CD4-positive, alpha-beta T cell treated with Interleukin-17A for 1 hour (primary cell): ENCODE measurements at places on chromosomes 5 and 9.

- DNase-seq: no peak
Observed at GRCh38 chr5:149203921-149204441, 62.7 kb downstream of the ABLIM3 start.

GRCh38 chr5:81708889-81709288, 42.0 kb downstream of the SSBP2 start:
- no peak for DNase-seq

DNA sequence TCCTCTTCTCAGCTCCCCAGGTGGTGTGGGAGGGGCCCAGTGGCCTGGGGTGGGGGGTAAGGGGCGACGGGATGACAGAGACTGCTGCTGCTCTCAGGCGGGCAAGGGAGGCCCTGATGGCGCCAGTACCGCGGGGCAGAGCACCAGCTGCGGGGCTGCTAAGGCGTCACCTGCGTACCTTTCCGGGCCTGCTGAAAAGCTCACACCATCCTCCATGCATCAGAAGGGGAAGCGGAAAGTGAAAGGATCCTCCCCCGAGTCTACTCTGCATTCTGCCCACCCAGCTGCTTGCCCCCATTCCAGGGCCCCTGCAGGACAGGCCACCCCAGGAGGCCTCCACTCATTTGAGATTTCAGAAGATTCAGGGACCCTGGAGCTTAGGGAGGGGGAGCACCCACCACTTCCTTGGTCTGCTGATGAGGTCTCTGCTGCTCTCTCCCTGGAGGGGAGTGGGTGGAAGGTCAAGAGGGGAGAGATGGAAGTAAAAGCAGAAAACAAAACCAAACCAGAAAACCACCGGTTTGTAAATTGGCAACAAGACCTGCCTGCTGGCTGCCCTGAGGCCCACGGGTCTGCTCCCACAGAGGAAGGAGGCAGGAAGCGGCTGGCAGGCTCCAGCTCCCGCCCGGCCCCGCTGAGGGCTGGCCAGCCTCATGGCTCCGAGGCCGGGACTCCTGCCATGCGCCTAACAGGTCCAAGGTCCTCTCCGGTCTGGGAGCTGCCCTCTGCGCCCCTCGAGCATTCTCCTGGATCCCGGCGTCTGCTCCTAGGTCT, 33.6 kb downstream of the PRRT1B start:
- DNase-seq: peak; percentile 62

GRCh38 chr5:74257060-74257527, 383.4 kb downstream of the ENC1 start:
- no peak for DNase-seq

- DNase-seq: peak; percentile 23
Observed at GRCh38 chr5:143101121-143101520, 302.4 kb downstream of the NR3C1 start.

- DNase-seq: no peak
Observed at GRCh38 chr9:37602817-37603216, 10.4 kb upstream of the TOMM5 start.

- no peak for DNase-seq
Observed at GRCh38 chr5:179408611-179409010, 63.4 kb upstream of the ADAMTS2 start.

DNA sequence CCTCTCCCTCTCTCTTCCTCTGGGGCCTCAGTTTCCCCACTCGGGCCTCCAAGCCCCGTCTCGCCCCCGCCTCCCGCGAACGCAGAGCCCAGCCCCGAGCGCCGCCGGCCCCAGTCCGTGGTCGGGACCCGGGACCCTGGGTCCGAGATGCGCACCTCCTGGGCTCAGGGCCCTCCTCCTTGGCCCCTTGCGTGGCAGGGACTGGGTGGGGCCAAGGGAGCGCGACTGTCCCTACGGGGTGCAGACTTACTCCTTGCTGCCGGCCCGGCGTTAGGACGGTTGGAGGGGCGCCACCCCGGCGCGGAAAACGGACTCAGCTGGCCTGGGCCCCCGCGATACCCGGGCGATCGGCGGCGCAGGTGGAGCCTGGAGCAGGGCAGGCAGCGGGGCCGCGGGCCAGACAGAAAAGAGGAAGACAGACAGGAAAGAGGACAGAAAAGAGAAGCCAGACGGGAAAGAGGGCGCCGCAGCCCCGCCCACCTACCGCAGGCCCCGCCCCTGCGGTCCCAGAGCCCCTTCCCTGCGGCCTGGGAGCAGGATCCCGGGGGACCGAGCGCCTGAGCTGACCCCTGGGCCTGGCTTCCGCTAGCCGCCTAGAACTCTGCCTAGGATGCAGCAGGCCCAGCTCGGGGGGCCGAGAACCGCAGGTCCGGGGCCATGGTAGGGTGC, at the start of gene GBGT1:
GBGT1 (minus strand) TSS at position 411 of the 669 bp plus-strand sequence. CDS start 1,502 bp downstream, outside the sequence.
- peak; percentile 32 for DNase-seq

GRCh38 chr9:107118863-107119624, 164.0 kb upstream of the RAD23B start:
- DNase-seq: no peak

DNA sequence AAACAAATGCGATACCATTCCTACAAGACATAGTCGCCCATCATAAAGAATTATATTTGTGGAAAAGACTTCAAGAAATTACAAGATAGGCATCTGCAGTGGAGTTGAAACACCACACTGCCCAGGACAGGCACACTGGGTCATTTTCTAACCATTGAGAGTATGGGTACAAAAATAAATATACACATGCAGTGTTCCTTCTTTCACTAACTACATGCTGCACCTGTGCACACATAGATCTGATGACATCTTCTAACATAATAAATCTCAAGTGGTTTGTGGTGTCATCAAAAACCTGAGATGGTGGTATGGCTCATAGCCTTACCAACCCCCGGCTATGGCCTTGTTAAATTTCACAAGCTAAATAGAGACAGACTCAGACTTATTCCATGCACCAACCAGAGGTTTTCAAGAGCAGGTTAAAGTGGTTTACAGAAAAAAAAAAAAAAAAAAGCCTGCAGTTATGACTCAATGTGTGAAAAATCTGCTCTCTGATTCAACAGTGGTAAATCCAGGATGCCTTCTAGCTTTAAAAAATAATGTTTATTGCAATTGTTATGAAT, 12.4 kb upstream of the NFIB start:
- no peak for DNase-seq

GRCh38 chr9:92728831-92729734, 35.5 kb downstream of the BICD2 start:
- DNase-seq: no peak

DNA sequence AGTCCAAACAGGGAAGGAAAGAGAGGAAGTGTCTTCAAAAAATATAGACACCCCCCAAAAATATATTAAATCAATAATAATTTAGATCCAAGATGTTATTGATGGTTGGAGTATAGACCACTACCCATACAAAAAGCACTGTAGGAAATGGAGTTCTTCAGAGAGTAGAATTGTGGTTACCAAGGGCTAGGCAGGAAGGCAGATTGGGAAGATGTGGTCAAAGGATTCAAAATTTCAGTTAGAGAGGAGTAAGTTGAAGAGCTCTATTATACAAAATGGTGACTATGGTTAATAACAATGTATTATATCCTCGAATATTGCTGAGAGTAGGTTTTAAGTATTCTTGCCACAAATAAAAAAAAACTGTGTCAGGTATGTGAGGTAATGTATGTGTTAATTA, 149.4 kb downstream of the CWC27 start:
- DNase-seq: no peak

DNA sequence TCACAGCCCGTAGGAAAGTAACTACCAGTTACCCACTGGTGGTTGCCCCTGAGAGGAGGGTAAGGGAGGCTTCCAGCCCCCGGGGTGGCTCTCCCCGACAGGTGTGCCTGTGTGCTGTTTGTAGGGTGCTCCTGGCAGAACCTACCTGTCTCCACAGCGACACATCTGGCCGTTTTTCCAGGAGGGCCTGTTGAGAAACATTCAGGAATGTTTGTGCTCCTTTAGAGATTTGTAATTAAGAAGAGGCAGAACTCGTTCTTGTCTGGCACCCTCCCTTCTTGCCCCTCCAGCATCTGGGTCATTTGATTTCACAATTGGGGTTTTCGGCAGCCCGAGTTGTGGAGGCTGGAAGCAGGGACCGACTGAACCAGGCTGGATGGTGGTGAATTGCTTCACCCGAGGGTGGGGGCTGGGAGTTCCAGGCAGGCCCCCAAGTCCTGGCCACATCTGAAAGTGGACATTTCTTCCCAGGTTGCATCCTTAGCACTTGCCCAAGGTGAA, 74.2 kb downstream of the WWC1 start:
- DNase-seq: no peak

GRCh38 chr5:167905919-167906853, 385.3 kb upstream of the WWC1 start:
- no peak for DNase-seq

GRCh38 chr9:90033028-90033650, 428.3 kb downstream of the GADD45G start:
- no peak for DNase-seq

GRCh38 chr5:142432369-142432863, 107.6 kb upstream of the SPRY4 start:
- DNase-seq: peak; percentile 52

DNA sequence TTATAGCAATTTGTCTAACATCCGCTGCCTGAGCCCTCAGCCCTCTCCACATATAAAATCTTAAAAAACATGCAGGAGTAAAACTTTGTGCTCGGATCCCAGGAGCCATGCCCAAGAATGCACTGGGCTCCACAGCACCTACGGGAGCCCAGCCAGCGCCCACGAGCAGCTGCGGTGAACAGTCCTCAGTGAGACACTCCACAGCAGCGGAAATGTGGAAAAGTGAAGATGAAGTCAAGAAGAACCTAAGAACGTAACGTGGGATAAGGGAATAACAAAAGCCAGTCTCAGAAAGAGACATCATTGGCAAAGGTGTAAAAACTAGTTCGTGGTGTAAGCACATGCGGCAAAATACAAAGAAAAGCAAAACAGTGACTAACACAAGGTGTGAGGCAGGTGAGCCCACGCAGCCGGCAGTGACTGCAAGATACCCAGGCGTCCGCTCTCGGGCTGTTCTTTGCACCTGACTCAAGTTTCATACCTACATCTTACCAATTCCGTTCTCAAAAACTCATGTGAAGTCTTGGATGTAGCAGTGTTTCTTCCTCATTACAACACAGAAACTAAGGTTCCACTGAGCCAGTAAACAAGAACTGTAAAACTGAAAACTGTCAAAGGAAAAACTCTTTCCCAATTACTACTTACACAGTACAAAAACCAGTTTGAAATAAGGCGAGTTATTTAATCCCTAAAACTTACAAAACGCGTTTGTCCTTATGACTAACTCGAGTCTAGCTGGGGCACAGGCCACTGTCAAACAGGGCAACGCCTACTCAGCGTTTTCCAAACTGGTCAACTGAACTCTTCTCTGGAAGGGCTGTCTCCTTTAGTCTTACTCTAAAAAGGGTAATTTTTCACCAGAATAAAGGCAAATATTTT, 1.7 kb downstream of the CAMSAP1 start:
- peak; percentile 30 for DNase-seq

DNA sequence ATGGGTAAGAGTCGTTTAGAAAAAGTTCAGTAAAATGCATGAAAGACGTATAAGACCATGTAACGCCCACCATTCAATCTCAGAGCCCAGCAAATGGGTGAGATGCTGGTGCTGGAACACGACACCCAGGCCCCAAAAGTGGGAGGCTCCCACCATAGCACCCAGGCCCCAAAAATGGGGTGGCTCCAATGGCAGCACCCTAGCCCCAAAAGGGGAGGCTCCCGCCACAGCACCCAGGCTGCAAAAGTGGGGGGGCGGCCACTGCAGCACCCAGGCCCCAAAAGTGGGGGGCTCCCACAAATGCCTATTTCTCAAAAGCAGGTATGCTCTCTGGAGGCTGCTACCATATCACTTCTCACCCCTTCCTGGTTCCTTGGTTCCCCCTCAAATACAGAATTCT, 12.7 kb downstream of the FSTL4 start:
- DNase-seq: no peak

GRCh38 chr5:61595426-61595825, 263.4 kb downstream of the ZSWIM6 start:
- DNase-seq: no peak

DNA sequence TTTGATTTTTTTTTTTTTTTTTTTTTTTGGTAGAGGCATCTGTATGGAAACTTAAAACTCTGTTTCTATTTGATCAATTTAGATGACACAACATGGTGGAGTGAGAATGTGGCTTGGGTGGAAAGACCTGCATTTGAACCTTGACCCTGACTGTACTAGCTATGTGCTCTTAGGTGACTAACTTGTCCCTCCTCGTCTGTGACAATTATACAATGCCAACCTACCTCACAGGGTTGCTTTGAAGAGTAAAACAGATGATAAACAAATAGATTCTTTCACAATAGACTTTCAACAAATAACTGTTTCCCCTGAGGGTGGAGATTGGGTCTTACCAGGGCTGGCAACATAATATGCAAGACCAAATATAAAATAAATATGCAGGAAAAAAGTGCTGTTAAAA, 109.3 kb downstream of the CRB2 start:
- no peak for DNase-seq

DNA sequence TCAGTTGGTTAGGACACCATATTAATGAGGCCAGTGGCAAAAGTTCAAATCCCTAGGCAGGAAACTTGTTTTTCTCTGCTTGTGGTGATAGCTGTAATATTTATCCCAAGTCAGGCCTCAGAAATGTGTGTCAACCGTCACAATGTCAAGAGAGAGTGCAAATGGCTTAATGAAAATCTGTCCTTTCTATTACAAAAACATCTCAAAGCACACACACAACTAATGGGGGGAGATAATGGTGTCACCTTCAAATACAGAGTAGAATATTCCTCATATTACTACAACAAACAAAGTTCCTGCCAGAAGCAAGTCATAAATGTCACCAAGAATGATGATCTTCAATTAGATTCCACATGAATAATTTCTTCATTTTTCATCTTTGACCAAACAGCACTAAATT, 127.2 kb upstream of the MARCHF11 start:
- DNase-seq: no peak

DNA sequence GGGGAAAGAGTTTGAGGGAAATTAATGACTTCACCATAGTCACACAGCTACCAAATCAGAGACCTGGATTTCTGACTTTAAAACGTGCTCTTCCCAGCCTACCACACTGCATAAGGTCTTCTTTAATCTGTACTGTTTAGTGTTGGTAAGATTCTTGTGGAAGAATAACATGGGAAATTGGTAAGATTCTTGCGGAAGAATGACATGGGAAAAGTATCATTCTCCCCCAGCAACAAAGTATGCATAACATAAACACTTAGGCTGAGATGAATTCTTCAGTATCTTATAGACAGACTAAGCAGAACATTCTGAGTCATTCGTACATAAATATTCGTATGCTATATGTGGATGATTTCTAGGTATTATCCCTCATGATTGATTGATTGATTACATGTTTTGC, 170.4 kb downstream of the FOCAD start:
- DNase-seq: no peak
